ENCODE measurements at places on chromosomes 1 and 21.

GRCh38 chr1:15485636-15486035, 9.7 kb downstream of the CELA2B start:
- no peak for DNase-seq

DNA sequence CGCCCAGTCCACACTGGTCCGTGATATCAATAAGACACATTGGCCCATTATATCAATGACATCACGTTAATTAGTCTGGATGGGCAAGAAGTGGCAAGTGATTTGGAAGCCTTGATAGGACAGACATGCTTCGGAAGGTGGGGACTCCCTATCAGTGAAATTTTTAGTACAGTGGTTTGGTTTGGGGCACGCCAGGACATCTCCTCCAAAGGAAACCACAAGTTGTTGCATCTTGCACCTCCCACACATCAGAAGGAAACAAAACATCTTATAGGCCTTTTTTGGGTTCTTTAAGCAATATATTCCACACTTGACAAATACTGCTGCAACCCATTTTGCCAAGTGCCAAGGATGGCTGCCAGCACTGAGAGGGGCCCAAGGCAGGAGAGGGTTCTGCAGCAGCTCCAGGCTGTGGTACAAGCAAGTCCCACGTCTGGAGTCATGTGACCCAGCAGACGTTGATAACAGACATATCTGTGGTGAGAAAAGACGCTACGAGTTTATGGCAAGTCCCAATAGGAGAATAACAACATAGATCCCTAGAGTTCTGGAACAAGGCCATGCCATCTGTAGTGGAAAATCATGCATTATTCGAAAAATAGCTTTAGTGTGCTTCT, 95.3 kb upstream of the DISP3 start:
- DNase-seq: no peak

- DNase-seq: no peak
These were observed 788 bp upstream of the TXNIP start for GRCh38 chr1:145997016-145997717.

- DNase-seq: no peak
These were observed 330.9 kb downstream of the RRAGC start for GRCh38 chr1:38528623-38529022.

- no peak for DNase-seq
These were observed 245.6 kb upstream of the HOOK1 start for GRCh38 chr1:59569198-59569597.

DNA sequence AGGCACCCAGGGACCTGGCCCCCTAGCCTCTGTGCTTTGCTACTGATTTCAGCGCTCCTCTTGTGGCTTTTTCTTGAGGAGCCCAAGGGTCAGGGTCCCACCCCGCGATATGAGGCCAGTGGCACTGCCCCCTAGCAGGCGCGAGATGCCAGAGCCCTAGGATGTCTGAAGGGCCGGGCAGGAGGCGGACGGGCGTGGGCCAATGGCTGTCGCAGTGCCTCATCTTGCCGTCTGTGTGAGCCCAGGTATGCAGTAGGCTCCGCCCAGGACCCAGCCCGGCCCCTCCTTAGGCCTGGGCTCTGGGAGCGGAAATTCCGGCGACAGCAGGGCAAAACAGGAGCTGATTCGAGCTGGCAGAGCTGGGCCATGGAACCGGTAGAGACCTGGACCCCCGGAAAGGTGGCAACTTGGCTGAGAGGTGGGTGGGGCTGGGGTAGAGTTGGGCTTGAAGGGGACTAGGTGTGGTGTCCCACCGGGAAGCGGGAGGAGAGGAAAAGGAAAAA, at the start of gene CNKSR1:
Gene CNKSR1 (plus strand): TSS at position 310 of the 503 bp plus-strand sequence. CDS start 57 bp downstream, at position 367.
- no peak for DNase-seq

DNA sequence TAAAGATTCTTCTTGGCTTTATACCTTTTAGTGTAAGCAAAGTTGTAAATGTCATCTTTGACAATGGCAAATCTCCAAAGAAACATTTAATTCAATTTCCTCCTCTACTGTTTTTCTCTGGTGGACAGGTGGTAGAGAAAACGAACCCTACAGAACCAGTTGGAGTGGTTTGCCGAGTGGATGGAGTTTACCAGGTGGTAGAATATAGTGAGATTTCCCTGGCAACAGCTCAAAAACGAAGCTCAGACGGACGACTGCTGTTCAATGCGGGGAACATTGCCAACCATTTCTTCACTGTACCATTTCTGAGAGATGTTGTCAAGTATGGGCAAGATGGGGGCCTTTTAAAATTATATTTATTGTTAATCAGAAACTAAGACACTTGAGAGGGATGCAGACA, 25.8 kb downstream of the UAP1 start:
- DNase-seq: no peak

DNA sequence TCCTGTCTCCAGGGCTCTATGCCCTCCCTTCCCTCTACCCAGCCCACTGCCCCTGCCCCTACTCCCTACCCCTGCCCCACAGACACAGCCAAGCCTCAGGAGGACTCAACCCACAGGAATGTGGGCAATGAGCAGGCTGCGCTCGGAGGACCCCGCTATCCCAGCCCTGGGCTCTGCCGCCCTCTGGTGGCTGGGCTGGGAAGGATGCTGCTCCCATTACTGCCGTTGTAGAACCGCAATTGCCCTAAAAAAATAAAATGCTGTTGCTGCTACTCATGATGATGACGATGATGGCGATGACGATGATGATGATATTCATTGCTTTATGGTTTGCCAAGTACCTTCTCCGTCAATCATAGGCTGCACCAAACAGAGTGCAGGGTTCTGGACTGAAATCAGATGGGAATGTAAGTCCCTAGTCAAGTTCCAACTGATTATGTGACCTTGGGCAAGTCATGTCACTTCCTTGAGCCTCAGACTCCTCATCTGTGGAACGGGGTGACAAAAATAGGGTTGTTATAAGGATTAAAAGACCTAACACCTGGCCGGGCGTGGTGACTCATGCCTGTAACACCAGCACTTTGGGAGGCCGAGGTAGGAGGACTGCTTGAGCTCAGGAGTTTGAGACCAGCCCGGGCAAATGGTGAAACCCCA, 24.6 kb downstream of the ARHGEF19 start:
- peak; percentile 73 for DNase-seq

- DNase-seq: no peak
These were observed 45.1 kb downstream of the SCCPDH start for GRCh38 chr1:246769306-246769705.

DNA sequence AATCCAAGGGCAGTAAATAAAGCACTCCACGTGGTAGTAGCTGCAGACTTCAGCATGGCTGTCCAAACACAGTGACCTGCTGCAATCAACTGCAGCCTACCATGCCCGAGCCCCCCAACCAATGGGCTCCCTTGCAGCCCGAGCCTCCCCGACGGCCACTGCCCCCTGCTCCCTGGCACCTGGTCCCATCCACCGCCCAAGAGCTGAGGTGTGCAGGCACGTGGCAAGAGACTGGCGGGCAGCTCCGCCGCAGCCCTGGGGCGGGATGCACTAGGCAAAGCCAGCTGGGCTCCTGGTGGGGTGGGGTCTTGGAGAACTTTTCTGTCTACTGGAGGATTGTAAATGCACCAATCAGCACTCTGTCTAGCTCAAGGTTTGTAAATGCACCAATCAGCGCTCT, 57.6 kb upstream of the RGS2 start:
- no peak for DNase-seq

- no peak for DNase-seq
These were observed 9.2 kb downstream of the PIGM start for GRCh38 chr1:160022330-160023310.

GRCh38 chr21:37398697-37399096, 32.1 kb downstream of the DYRK1A start:
- no peak for DNase-seq

- peak; percentile 54 for DNase-seq
These were observed 124.5 kb downstream of the ZNF648 start for GRCh38 chr1:181936768-181937581.

- DNase-seq: no peak
These were observed 75.7 kb upstream of the KIF26B start for GRCh38 chr1:245079021-245079609.

DNA sequence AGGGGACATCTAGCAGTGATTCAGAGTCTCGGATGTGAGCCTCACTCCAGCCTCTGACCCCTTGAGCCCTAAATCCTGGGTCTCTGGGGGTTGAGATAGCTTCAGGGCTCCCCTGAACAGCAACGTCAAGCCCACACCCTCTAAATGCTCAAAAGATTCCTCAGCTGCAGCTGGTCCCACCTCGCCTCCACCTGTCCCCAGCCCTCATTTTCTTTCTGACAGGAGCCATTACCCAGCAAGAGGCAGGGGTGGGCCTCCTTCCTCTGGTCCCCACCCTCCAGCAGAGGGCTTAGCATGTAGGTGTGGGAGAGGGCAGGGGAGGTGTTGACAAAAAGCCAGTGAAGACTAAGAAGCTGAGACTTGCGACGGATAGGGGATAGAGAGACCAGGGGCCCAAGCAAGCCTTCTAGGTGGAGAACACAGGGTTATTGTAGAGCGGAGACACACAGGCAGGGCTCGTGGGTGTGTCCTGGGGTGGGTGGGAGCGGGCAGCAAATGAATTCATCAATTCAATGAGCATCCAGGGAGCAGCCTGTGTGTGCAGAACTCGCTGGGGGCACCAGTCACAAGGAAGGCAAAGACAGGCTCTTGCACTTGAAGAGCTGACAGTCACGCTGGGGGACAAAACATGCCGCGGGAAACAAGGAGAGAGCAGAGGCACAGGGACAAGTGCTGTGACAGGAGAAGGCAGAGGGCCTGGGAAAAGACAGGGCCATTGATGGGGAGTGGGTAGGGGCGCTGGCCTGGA, 48.9 kb upstream of the GOLT1A start:
- DNase-seq: no peak

DNA sequence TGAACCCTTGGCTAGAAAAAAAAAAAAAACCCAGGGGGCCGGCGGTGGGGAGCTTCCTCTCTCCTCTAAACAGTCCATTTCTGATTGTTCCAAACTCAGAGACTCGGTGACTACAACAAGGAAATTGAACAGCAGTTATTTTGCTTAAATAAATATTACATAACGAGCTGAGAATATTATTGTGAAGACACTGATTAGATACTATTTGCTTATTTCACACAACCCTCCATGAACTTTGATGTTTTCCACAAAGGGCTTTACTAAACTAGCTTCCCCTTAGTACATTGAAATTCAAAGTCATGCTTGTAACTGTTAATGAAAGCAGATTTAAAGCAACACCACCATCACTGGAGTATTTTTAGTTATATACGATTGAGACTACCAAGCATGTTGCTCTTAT, at the start of gene CFHR5:
Gene CFHR5 (plus strand): TSS at position 279 of the 400 bp plus-strand sequence. CDS start 109 bp downstream, at position 388.
- no peak for DNase-seq

DNA sequence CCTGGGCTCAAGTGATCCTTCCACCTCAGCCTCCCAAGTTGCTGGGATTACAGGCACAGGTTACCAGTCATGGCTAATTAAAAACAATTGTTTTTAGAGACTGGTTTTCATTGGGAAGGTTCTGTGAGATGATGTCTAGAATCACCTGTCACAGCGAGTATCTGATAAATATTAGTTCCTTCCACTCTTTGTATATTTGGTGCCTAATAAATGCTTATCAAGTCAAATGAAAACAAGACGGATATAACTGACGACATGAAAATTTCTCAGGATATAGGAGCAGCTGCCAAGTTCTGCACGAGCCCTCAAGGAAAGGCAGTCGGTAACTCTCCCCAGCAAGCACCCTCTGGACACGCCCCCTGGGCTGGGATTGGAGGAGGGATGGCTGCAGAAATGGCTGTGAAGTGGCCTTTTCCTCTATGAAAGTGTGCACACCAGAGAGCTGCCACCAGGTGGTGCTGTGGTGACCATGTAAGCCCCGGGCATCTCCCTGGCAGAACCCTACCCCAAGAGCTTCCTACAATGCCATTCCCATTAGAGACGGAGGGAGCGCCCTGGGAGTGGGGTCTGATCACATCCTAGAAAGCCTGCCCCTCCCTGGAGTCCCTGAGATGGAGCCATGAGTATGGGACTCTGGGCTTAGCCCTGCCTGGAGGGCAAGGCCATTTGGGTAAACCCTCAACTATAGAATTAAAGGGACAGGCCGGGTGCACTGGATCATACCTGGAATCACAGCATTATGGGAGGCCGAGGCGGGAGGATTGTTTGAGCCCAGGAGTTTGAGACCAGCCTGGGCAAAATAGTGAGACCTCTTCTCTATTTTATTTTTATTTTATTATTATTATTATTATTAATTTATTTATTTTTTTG, 50.9 kb downstream of the HTR6 start:
- DNase-seq: peak; percentile 70

DNA sequence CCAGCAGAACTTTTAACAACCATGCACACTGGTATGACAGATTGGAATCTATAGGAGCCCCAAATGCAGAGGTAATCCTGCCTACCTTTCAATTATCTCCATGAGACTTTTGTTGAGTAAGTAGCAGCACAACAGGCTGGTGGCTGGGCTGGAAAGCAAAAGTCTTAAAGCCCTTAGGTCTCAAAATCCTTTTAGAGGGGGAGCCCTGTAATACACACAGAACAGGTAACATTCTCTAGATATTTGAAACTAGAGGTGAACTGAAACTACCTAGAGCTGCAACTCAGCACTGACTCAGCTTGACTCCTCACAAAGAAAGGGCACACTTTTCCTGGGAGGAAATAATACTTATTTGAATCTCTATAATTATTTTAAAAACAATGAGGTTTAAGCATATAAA, 71.5 kb downstream of the CLCA4 start:
- DNase-seq: no peak

DNA sequence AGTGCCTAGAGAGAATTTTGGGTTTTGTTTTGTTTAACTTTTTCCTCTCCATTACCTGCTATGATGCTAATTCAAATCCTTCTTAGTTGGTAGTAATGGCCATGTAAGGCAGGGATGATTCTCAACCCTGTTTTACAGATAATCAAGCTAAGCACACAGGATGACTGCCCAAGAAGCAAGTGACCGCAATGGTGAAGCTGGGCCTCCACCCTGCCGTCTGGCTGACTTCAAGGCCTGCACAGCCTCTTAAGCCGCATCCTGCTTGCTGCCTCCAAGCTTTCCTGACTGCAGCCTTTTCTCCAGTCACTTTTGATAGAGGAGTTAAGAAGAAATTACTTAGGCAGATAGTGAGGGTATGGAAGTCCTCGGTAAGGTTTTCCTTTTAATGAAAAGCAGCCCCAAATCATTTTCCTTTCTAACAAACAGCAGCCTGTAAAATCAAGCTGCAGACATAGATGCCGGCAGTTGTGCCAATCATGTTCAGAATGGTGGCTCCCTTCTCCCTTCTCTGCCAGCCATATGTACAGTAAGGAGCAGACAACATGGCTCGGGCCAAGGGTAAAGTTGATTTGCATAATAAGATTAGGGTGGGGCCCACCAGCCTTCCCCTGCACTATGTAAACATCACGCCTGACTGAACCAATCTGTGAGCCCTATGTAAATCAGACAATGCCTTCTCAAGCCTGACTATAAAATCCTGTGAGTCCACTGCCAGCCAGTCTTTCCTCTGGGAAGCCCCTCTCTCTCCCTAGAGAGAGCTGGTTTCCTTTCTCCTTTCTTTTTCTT, 8.8 kb upstream of the CTBS start:
- DNase-seq: no peak

- no peak for DNase-seq
These were observed 15.7 kb downstream of the ABCD3 start for GRCh38 chr1:94433866-94434265.

DNA sequence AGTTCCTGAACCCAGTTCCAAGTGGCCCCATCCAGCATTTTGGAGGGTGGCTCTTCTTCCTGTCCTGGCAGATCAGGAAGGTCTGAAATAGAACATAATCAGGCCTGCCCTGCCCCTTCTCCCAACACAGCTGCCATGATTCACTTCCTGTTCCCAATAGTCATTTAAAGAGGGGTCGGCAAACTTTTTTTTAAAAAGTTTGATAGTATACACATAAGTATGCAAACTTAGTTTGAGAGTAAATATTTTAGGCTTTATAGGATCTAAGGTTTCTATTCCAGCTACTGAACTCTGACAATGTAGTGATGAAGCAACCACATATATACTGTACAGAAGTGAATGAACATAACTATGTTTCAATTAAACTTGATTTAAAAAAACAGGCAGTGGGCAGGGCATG, 66.4 kb downstream of the LUZP1 start:
- DNase-seq: no peak

- no peak for DNase-seq
These were observed 69.7 kb upstream of the SPAG17 start for GRCh38 chr1:118254491-118255425.

Data from GM18507 (cell line).